Activated CD4-positive, CD25-positive, alpha-beta regulatory T cell (primary cell): ENCODE measurements at places on chromosomes 7 and 10.

DNA sequence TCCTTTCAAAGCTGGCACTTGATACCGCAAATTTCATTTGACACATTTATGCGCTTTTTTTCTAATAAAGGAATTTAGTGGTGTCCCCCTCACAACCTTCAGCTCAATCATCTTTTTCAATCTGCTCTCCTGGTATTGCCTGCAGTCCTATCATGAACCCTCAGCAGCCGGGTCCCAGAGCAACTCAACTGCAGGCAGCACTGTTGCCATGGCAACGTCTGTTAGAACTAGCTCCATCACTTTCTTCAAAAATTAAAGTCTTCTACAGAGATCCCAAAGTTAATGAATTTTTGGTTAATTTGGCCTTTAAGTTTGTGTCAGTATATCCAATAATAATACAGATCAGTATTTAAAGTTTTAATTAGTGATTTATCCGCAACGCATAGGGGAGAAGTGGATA is 136.1 kb upstream of the TARP start:
- no peak for DNase-seq

DNA sequence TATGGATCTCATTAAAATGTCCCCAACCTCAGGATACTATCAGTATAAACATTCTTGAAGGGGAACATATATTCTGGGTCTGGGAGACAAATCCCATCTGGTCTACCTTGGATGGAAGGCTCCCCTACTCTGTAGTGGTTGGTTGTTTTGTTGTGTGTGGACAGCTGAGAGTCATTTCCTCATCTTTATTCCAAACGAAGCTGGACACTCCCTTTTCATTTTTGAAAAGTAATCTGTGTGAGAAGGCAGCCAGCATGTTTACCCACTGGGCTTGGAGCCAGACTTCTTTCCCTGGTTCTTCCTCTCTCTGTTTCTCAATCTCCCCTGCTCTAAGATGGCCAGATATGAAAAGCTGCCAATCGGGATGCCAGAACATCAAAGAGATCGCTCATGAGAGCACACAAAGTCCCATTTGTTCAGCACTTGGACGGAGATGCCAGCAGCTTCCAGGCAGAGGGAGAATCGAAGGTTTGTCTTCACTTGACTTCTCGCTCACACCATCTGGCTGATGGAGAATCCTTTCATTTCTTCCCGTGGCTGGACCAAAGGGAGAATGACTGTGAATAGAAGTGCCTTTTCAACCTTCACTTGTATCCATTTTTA is 108.1 kb upstream of the AGR3 start:
- DNase-seq, result no peak

- DNase-seq, result no peak
Observed at GRCh38 chr7:24475166-24475961, 97.9 kb upstream of the PALS2 start.

DNA sequence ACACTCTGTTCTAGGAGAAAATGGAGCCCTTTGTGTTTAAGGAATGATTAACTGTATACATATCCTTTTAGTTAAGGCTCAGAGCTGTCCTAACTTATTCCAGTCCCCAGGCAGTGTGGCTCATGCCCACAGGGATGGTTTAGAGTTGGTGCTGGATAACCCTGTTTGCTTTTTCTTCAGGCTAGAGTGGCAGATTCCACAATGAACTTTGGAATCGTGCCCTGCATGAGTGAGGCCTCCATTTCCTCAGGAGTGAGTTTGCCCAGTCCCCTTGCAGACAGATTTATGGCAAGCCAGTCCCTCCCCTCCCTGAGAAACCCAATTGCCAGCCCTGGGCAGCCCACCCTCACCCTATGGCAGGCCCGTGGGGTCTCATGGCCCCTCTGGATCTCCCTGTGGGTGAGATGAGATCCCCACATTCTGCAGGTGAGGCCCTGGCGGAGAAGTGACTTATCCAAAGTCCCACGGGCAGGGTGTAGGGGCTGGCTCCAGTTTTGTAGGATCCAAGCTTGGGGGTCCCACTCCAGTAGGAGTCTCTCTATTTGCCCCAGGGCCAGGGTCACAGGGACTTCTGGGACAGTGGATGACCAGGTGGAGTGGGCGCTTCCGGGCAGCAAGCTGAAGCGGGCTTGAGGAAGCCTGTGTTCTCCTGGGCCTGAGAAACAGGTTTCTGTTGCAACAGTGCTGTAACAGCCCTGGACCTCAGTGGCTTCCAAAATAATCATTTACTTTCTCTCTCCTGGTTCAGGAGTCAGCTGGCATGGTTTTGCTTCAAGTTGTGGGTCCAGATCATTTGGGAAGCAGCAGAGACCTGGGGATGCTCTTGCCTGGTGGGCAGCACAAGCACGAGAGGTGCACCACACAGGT is 9.0 kb upstream of the COMTD1 start:
- no peak for DNase-seq

DNA sequence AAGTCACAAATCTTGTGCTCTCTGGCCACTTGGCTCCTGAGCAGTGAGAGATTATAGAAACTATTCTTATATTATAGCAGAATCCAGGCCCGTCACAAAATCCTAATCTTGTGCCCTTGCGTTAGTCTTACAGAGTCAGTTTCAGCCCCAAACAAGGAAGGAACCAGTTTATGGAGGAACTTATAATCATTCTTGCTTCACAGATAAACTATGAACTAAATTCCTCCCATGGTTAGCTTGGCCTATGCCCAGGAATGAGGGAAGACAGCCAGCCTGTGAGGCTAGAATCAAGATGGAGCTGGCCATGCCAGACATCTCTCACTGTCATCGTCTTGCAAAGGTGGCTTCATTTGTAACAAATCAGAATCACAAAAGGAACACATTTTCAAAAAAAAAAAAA is 199.7 kb upstream of the PITRM1 start:
- no peak for DNase-seq

DNA sequence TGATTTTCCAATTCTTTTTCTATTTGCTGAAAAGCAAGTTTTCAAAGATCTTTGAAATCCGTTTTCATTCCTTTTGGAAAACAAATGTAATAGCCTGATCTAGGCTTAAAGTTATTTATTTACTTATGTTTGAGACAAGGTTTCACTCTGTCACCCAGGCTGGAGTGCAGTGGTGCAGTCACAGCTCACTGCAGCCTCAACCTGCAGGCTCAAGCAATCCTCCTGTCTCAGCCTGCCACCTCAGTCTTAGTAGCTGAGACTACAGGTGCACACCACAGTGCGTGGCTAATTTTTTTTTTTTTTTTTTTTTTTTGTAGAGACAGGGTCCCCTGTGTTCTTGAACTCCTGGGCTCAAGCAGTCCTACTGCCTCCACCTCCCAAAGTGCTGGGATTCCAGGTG is 4.6 kb downstream of the ST7 start:
- DNase-seq, result no peak

DNA sequence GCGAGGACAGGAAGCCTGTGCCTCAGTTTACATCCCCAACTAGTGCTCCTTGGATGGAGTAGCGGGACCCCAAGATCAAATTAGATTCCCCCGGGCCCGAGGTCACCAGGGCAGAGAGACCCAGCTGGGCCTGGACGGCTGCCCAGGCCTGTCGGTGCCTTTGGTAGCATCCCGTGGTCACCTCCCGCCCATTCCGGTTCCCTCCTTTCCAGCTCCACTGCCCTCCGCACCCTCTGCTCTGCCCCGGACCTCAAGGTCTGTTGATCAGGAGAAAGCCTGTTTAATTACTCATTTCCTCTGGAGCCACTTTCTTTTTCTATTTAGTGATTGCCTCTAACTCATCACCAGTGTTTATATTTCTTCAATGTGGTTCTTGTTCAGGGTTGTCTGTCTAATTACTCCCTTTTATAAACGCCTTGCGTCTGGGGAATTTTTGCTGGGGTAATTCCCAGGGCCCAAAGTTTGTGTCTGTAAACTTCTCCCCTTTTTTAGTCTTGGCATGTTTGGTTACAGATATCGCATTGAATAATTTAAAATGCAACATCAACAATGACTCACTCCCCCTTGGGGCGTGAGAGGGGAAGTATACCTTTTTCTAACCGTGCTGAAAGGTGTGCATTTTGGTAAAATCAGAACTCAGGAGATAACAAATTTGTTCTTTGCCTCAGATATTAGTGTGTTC is 1.9 kb downstream of the FOXK1 start:
- no peak for DNase-seq

DNA sequence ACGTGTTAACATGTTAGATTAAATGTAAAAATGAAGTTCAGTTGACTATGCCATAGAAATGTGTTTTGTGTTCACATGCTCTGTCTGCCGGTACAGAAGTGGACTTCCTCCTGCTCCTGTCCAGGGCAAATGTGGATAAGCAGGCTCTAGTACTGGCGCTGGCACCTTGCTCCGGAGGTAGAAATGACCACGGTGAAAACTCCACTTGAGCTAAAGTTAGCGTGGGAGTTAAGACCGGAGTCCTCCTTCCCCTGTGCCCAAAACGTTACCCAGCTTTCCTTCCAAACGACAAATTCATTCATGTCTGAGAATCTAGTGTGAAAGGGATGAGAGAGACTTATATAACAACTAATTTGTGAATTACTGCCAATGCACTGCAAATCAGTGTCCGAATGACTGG is 35.0 kb upstream of the ATP6V0A4 start:
- DNase-seq, result no peak

- DNase-seq, result no peak
Observed at GRCh38 chr7:94656925-94657731, 1.2 kb upstream of the SGCE start.

GRCh38 chr7:69619635-69620034 is 21.4 kb downstream of the AUTS2 start:
- no peak for DNase-seq

DNA sequence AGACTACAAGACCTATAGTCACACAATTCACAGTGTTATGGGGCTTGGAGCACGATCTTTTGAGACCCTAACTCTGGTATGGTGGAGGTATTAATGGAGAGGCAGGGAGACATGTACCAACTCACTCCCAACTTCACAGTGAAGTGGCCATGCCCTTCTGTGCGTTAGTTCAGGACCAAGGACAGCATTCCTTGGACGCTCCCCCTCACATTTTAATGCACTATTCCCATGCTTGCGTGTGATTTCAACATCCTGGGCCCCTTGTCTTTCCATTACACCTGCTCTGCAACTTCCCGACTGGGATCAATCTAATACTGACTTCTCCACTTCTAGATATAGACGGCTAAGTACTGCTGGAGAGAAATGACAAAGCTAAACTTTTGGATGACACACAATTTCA is 72.7 kb downstream of the PLCE1 start:
- DNase-seq, result no peak

GRCh38 chr10:5547681-5547930 is 22.8 kb downstream of the CALML3 start:
- DNase-seq, result no peak

- DNase-seq, result no peak
Observed at GRCh38 chr10:77404810-77405209, 232.8 kb downstream of the KCNMA1 start.

- DNase-seq, result no peak
Observed at GRCh38 chr10:111104811-111105210, 28.0 kb downstream of the ADRA2A start.

DNA sequence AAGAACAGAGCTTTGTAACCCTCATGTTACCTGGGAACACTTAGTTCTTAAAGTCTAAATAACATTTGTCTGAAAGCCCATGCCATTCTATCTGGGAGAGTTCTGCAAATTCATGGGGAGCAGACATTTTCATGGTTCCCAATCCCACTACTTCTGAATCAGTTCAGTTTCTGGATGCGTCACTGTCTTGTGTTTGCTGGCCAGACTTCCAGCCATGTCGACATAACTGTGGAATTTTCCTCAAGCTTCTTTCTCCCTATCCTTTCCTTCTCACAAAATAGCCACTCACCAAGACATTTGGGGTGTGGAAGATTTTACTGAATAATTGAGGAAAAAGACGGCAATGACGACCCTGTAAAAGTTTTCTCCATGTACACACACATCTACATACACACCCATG is 272.5 kb downstream of the NEBL start:
- no peak for DNase-seq

DNA sequence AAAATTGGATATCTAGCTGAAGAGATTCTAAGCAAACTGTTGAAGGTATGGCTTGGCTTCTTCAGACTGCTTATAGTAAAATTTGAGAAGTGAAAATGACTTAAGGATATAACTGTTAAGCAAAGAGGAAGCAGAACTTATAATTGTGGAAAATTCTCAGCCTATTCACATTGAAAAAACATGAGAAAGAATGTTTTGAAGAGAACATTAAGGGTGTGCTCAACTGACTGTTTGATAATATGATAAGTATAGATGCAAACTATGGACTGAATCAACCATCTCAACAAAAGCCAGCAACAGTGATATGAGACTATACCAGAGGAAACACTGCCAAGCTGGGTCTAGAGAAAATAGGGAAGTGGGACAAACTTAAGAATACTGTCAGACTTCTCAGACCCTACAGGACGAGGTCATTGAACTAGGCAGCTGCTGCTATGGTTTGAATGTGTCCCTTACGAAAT is 133.1 kb upstream of the PPP1R3A start:
- no peak for DNase-seq

DNA sequence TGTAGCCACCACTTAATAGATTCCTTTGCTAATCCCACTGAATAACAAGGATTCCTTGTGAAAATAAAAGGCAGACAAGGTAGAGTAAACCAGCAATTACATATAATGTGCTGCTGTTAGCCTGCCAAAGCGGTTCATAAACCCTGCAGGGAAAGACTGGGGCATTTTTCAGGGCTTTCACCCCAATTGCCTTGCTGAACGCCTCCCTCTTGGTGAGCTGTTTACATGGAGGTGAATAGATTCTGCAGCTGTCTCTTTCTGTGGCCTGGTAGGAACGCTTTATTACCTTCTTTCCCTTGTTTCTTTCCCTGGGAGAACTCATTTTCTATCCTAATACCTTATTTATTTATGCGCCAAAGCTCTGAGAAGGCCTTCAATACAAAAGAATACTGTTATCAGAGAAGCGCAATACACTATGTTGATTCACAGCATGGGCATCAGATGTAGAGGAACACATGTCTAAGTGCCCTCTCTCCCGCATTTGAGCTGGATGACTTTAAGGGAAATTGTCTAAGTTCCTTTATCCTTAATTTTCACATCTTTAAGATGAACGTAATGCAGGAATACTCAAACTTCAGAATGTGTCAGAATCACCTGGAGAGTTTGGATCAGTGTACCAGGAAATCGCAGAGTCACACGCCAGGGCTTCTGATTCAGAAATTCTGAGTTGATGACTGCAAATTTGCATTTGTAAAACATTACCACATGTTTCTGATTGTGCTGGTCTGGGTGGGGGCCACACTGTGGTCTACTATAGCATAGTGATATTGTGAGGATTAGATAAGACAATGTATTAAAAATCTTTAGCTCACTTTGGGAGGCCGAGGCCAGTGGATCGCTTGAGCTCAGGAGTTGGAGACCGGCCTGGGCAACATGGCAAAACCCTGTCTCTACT is 1203.8 kb downstream of the SORCS3 start:
- no peak for DNase-seq

GRCh38 chr10:3057946-3058345 is 9.4 kb upstream of the PFKP start:
- no peak for DNase-seq

DNA sequence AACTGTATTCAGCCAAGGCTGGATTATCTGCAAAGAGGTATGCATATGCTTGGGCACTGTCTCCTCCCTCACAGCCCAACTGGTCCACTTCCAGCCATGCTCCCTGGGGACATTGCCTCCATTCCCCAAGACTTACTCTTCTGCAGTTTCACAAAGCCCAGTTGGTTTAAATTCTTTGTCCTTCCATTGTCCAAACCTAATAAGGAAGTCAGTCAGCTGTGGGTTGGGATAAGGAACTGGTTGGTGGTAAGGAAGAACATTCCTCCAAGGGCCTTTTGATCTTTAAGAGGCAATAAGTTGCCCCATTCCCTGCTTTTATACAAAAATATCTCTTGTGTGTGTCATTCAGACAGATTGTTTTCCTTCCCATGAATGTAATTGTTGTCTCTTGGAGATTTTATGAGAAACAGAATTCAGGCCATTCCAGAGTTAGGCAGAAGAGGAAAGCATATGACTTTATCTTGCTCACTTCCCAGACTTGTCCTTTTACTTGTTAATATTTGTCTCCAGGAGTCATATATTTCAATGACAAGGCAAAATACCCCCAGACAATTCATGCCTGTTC is 673.7 kb downstream of the SUGCT start:
- DNase-seq, result no peak
